ENCODE measurements at places on chromosomes 7 and 10.
A peak's percentile ranks its signal among the peaks of the same experiment; 100 is the strongest.

GRCh38 chr10:72263613-72264241, 10.0 kb upstream of the DDIT4 start:
- peak; percentile 21 for DNase-seq

DNA sequence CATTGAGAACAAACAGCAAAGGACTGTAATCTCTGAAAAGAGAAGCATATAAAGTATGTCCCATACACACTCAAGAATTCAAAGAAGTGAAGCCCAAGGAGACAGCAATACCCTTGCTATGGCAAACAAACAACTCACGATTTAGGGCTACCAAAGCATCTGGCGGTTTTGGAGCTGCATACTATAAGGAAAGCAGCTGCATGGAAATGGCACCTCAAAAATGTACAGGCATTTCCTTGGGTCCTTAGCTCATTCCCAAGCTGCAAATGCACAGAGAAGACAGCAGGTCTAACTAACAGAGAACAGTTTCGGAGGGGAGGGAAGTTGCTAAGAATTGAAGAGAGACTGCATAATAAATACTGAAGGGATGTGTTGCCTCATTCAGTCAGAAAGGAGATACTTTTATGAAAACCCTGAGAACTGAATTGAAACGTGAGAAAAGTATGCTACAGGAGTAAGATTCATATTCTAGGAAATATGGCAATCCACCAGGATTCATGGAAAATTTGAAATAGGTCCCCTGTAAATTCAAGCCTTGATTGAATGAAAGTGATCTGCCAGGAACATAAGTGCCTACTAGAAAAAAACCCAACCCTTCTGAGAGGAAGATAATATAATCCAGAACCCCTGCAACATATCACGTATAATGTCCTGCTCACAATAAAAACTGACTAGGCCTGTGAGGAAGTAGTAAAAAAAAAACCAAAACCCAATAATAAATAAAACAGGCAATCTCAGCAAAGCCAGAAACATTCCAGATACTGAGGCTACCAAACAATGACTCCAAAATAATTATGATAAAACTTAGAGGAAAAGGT, 36.4 kb downstream of the CUBN start:
- no peak for DNase-seq

DNA sequence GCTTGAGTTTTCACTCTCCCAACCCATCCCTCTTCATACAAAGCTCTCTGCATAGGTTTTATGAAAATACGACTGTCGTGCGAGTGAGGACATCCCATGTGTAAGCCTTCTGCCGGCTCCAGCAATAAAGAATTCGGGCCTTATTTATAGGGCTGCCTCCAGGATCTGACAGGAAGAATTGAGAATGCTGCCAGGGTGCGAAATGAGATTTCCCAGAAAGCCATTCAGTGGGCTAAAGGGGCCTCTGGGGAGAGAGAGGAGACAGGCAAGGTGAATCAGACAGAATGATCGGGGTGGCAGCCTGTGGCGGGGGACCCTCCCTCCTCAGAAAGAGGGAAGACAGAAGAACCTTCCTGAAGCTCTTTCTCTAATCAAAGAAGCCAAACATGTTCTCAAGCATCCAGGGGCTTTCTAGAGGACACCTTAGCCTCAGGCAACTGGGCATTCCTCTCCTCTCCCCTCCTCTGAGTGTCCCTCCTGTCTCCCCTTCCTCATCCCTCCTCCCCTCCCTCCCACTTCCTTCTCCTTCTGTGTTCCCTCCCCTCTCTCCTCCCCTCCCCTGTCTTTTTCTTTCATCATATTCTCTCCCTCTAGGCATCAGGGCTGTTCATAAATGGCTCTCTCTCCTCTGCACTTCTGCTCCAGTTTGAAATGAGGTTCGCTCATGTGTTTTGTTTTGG, 410.9 kb downstream of the TYW1 start:
- no peak for DNase-seq

- DNase-seq = no peak
Measured at GRCh38 chr10:30510932-30511700, 77.1 kb downstream of the MAP3K8 start.

DNA sequence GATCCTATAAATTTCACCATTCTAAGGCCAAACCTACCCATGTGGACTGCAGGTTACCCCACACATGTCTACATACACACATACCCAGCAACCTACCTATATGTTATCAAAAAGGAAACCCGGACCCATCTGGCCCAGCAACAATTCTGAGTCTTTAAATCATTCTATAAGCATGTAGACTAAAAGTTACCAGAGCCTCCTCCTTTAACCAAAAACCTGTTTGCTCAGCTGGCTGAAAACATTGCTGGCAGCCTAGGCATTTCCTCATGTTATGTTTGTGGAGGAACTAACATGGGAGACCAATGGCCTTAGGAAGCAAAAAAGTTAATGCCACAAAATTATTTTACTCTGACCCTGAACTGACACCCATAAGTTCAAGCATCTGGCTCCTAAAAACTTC, 5.3 kb upstream of the ADCK2 start:
- no peak for DNase-seq

GRCh38 chr7:23024454-23024853, 10.5 kb upstream of the HYCC1 start:
- DNase-seq = no peak

DNA sequence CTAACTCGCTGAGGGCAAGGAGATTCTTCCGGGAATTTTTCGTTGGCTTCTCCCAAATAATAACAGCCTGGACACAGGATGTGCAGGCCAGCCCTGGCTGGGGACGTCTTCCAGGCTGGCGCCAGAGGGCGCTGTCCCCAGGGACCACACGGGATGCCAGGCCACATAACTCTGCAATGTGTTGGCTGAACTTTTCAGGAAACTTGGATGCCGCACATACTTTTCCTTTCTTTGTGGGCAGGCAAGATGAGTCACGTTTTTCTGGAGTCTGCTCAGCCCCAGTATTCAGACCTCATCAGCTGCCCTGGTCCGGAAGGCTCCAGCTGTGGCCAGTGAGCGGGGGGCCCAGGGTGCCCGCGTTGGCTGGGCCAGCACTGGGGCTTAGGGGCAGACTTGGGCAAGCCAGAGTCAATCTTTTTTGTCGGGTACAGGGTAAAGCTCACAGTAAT, 122.7 kb downstream of the PRKAG2 start:
- no peak for DNase-seq

- no peak for DNase-seq
Measured at GRCh38 chr7:118418433-118418832, 193.9 kb downstream of the ANKRD7 start.

GRCh38 chr7:149627911-149628310, 130.3 kb upstream of the ZNF746 start:
- no peak for DNase-seq

DNA sequence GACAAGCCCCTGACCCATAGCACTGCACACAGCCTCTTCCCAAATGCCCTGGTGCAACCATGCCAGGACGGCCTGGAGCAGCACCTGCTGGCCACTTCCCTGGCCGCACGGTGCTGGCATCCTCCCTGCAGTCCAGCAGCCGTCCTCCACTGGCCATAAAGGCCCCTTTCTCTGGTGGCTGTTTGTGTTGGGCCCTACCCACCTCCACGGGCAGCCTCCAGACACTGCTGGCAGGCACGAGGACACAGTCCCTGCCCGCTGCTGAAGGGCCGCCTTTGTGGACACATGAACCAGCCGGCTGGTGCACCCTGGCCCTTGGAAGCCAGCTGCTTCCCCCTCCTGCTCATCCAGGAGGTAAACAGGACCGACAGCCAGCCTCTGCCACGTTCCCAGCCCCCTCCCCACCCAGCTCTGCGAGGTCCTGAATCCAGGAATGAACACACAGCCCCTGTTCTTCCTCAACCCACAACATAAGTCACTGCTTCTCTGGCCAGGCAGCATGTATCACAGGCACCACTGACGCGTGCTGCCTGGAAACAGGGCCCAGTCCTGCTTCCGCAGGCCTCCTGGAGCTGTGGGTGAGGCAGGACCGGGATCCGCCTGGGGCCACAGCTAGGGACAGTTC, 43.8 kb downstream of the SPOCK2 start:
- DNase-seq = no peak

GRCh38 chr10:492836-493235, 196.6 kb downstream of the DIP2C start:
- DNase-seq = no peak

GRCh38 chr7:2038931-2039728, 193.6 kb downstream of the MAD1L1 start:
- no peak for DNase-seq

- no peak for DNase-seq
Measured at GRCh38 chr10:30903397-30904138, 128.1 kb downstream of the ZNF438 start.

DNA sequence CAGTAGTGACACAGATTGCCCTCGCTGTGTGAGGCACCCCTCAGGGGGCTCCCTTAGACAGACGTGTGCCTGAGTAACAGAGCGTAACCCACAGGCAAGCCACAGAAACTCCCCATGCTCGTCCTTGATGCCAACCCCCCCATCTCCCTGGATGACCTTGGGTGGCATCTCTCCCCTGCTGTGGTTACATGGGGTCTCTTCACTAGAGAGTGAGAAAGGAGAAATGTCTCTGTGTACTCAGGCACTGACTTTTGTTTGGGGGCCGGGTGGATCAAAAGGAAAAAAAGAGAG, 1.1 kb upstream of the ASB10 start:
- DNase-seq = no peak

Measured in T-helper 22 cell (primary cell).